A549 (cell line): ENCODE measurements at places on chromosomes 5 and 9.

DNA sequence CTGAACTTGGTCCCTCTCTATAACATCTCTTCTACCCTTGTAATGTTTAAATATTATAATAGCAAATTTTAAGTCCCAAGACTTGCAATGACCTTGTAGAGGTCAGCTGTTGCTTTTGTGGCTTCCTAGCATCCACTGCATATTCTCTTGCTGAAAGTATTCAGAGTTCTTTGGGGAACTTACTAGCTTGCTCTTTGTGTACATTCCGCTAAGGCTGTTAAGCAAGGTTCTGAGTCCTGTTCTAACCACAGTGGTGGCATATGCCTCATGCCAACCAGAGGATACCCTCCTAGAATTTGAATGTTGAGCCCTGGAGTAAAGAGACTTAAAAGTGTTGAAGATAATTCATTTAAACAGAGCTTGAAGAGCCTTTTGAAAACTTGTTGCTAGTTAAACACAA lies 570.9 kb downstream of the TLE1 start:
- DNase-seq: no peak

DNA sequence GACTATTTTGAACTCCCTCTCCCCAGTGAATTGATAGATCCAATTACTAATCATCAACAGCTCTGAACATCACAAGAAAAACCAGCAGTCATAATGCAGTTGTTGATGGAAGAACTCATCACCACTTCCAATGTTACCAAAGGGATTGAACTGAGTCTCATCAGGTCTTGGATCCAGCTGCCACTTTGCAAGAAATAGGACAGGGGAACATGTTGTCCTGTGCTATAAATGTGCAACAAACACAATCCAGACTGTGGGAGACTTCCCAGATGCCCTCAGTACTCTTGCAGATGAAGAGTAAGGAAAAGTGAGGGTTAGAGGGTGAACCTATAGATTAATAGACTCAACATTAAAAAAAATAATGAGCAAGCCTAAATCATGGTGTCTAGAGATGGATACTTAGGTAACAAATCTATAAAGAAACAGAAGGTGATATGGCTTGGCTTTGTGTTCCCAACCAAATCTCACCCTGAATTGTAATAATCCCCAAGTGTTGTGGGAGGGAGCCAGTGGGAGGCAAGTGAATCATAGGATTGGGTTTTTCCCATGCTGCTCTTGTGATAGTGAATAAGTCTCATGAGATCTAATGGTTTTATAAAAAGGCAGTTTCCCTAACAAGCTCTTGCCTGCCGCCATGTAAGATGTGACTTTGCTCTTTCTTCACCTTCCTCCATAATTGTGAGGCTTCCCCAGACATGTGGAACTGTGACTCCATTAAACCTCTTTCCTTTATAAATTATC lies 63.4 kb upstream of the PAPPA start:
- no peak for DNase-seq

DNA sequence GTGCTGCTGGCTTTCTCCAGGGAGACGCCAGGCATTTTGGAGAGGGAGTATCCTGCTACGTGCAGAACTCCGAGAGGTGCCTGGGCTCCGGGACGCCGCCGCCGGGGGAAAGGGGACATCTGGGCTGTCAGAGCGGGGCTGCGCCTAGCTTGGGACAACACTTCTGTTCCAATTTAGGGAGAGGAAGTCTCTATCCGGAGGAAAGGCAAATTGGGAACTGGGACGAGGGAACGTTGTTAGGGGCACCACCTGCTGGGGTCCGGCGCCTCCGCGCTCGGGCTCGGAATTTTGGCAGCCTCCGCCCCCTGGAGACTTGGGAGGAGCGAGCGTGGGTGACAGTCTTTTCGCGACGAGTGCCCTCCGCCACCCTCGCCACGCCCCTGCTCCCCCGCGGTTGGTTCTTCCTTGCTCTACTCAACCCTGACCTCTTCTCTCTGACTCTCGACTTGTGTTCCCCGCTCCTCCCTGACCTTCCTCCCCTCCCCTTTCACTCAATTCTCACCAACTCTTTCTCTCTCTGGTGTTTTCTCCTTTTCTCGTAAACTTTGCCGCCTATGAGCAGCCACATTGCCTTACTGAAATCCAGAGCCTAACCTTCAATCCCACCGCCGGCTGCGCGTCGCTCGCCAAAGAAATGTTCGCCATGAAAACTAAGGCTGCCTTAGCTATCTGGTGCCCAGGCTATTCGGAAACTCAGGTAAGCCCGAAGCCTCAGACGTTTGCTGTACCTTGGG lies 1.6 kb downstream of the TSLP start:
- no peak for DNase-seq

DNA sequence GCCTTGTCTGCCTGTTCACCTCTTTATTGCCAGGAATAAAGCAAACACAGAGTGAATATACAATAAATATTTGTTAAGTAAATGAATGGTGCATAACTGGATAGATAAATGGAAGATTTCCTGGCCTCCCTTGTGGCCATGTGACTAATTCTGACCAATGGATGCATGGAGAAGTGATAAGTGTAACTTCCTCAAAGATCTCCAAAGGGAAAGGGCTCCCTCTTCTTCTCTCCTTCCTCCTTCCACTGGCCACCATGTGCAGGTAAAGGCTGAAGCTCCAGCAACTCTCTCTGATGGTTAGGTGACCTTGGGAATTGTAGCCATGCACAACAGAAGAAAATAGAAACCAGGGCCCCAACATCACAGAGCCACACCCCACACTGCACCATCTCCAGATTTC lies 174.4 kb downstream of the EBF1 start:
- no peak for DNase-seq

DNA sequence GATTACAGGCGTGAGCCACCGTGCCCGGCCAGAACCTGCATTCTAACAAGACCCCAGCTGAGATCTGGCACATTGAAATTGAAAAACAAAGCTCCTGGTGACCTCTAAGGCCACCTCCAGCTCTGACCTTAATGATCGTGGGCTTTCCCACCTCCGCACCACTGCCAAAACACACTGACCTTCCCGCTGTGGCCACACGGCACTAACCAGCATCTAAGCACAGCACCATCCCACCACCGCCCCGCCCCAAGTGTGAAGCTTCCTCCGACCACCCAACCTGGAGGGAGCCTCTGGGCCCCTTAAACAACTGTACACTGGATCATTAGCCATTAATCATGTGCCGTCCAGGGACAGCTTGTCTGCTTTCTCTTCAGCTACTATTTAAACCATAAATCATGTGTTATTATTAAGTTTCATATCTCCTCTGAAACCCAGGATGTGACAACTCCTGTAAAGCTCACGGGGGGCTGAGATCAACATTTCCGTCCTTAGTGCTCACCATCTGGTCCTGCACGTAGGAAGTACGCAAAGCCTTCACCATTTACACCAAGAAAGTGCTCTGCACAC lies 80.6 kb downstream of the COL23A1 start:
- no peak for DNase-seq

DNA sequence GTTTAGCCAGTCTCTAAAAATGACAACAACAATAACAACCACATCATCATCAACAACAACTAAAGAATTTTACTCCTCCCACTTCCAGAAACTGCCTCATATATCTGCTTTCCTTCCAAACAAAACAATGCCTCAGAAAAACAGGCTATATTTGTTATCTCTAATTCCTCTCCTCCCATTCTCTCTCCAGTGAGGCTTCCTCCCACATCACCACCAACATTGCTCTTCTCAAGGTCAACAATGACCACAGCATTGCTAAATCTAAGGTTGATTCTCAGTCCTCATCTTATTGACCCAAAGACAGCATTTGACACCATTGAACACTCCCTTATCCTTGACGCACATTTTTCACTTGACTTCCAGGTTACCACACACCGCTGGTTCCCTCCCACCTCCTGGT lies 38.1 kb upstream of the PRUNE2 start:
- no peak for DNase-seq

DNA sequence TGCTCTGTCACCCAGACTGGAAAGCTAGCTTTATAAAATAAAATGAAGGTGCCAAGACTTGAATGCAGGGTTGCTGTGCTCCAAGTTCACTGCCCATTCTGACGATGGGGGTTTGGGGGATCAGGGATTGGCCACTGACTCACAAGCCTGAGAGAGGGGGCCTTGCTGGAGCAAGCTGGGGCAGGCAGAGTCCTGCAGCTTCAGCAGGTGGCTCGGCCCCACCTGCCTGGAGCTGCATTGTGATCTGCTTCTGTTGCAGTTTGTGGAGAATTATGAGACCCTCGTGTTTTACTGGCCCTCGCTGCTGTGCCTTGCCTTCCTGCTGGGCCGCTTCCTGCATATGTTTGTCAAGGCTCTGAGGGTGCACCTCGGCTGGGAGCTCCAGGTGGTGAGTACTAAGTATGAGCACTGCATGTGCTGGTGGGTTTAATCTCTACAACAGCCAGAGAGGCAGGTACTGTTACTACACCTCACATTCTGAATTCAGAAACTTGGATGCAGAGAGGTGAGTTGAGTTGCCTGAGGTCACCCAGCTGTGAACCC lies 31.1 kb upstream of the CCDC180 start:
- DNase-seq: no peak

DNA sequence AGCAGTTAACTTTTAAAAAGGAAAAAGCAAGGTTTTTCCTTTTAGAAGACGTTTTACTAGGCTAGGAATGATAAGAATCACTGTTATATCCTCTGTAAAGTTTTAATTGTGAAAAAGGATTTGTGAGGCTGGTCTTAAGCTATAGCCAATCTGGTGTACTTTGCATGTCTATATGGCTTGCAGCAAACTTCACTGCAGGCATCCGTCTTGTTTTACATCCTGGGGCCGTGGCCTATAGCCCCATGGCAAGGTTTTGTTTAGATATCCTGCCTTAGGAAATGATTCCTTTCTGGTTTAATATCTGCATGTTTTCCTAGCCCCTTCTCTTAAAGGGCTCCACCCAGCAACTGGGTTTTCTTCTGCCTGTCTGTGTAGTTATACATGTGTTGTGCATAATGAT lies 272.8 kb downstream of the ICE1 start:
- DNase-seq: no peak

DNA sequence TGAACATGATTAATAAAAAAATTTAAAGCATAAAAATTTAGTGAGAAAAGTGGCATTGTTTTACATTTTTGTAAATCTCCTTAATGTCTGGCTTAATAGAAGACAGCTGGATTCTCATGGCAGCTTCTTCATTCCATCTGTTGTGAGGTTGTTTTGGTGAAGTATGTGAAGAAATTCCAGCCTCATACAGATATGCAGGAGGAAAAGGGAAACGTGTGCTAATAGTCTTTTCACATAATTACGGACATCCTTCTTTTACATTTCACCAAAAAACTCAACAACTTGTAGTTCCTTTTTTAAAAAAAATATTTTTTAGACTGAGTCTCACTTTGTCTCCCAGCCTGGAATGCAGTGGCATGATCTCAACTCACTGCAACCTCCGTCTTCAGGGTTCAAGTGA lies 46.9 kb downstream of the HACD4 start:
- DNase-seq: no peak

- no peak for DNase-seq
These were observed 32.2 kb downstream of the ALDH7A1 start for GRCh38 chr5:126562823-126563222.

DNA sequence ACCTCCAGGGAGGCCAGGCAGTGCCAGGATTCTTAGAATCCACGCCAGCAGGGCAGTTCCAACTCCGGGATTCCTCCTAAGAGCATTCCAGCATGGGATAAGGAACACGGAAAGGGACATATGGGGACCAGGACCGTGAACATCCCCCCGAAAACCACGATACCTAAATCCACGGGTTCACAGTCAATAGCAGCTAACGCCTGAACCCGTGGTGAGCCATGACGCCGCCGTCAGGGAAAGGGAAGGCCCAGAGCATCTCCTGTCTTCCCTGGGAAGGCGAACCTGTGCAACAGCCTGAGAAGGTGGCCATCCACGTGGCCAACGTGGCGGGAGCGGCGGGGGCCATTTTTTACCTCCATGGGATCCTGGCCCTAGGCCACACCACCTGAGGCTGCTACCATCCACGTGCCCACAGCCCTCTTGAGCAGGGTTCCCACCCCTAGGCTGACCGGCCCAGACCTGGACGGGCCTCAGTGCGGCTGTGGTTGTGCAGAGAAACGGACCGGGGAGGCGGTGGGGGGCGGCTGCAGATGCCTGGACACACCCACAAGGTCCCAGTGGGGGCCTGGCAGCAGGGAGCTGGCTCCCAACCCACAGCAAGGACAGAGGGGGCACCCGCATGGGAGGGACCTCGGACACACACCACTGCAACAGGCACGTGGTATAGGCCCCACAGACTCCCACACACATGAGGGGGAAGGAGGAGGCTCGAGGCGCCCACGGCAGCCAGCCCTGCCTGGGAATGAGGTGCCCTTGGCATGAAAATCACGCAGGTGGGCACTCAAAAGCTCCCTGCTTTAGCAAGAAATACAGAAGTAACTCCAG lies 42.8 kb downstream of the SLC12A7 start:
- no peak for DNase-seq

DNA sequence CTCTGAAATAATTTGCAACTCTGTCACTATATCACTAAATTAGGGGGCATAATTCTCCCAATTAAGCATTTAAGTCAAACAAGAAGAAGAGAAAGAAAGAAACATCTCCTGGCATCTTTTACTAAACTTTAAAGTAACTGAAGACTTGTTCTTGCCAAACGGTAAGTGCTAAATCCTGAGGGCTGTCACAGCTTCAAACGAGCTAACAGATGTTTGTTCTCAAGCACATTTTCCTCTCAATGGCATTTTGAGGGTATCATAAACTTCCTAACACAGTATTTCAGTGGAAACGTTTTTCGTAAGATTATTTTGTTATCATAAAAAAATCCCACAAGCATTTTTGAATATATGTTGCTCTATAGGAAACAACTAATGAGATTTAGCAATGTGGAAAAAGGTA lies 169.5 kb upstream of the TAS2R1 start:
- no peak for DNase-seq

DNA sequence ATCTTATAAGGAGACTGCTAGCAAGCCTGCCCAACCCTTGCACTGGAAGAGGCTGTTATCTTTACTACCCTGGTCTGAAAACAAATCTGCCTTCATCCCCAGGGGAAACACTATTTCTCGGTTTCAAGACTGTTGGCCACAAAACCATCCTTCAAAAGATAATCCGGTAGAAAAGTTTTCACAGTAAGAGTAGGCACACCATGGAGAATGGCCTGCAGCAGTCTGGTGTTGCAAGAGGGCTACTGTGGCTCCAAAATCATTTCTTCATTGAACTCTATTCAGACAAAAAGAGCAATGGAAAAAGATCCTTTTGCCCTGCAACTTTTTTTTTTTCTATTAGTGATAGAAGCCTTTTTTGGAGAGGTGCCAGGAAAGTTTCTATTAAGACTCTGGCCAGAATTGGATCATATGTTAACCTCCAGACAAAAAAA lies 163.9 kb downstream of the ARHGEF28 start:
- no peak for DNase-seq

GRCh38 chr5:167096816-167097215 lies 1194.6 kb upstream of the WWC1 start:
- DNase-seq: no peak

- DNase-seq: no peak
These were observed 40.8 kb downstream of the NNT start for GRCh38 chr5:43643750-43644149.

GRCh38 chr5:176731506-176732160 lies 78.7 kb upstream of the UNC5A start:
- no peak for DNase-seq

DNA sequence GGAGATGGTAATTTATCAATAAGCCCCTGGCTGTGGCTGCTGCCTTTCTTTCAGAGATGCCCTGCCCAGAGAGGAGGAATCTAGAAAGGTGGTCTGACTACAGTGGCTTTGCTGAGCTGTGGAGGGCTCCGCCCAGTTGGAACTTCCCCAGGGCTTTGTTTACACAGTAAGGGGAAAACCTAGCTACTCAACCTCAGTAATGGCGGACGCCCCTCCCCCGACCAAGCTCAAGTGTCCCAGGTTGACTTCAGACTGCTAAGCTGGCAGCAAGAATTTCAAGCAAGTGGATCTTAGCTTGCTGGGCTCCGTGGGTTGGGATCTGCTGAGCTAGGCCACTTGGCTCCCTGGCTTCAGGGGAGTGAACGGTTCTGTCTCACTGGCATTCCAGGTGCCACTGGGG lies 865.4 kb upstream of the ACO1 start:
- DNase-seq: no peak
